ENCODE measurements at places on chromosomes 3 and 15.

DNA sequence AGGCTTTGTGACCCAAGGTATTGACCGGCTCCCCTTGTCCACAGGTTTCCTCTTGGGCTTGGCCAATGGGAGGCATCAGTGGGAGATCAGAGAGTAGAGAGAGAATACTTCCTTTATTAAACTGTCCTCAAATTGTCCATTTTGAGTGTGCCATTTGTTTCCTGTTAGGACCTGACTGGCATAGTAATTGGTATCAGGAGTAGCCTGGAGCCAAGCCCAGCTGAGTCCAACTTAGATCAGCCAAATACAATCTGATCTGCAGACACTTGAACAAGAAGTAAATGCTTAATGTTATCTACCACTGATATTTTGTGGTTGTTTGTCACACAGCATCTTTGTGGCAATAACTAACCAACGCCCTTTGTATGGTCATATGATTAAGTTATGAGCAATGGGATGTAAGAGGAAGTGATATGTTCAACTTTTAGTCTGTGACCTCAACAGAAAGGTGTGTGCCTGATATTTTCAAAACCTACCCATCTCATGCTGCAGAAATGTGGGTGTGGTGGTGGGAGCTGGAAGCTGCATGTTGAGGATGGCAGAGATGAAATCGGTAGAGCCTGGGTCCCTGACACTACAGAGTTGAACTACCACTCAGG, 13.3 kb downstream of the MYD88 start:
- peak; percentile 60 for DNase-seq

DNA sequence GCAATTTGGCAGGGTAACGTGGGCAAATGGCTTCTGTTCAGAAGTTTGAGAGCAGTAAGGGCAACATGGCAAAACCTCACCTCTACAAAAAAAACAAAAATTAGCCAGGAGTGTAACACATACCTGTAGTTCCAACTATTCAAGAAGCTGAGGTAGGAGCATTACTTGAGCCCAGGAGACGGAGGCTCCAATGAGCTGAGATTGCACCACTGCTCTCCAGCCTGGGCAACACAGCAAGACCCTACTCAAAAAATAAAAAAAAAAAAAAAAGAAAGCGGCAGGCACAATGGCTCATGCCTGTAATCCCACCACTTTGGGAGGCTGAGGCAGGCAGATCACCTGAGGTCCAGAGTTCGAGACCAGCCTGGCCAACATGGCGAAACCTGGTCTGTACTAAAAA, 5.9 kb upstream of the INO80 start:
- DNase-seq: no peak

- DNase-seq: no peak
Observed at GRCh38 chr3:178562143-178562946, 26.1 kb downstream of the KCNMB2 start.

- no peak for DNase-seq
Observed at GRCh38 chr3:103047640-103048039, 612.8 kb downstream of the ZPLD1 start.

- no peak for DNase-seq
Observed at GRCh38 chr3:157086775-157087174, 73.2 kb downstream of the CCNL1 start.

GRCh38 chr15:101808201-101808600, 3.8 kb upstream of the OR4F15 start:
- DNase-seq: no peak

- no peak for DNase-seq
Observed at GRCh38 chr3:193134856-193135255, 106.2 kb upstream of the PLAAT1 start.

GRCh38 chr15:99423186-99424130, 142.3 kb upstream of the MEF2A start:
- DNase-seq: no peak

DNA sequence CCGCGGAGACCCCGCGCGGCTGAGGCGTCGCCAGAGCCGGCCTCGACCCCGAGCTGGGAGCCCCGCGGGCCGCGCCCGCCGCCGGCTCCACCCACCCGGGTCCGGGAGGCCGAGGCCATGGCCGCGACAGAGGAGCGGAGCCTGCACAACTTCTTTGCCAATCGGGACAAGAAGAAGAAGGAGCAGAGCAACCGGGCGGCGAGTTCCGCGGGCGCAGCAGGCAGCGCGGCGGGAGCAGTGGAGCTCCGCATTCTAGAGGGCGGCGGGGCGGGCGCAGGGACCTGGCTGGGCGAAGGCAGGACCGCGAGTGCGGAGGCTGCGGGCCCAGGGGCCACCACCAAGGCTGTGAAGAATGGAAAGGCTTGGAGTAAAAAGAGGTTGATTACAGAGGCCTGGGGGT, 37.6 kb upstream of the EPHA6 start:
- DNase-seq: no peak

DNA sequence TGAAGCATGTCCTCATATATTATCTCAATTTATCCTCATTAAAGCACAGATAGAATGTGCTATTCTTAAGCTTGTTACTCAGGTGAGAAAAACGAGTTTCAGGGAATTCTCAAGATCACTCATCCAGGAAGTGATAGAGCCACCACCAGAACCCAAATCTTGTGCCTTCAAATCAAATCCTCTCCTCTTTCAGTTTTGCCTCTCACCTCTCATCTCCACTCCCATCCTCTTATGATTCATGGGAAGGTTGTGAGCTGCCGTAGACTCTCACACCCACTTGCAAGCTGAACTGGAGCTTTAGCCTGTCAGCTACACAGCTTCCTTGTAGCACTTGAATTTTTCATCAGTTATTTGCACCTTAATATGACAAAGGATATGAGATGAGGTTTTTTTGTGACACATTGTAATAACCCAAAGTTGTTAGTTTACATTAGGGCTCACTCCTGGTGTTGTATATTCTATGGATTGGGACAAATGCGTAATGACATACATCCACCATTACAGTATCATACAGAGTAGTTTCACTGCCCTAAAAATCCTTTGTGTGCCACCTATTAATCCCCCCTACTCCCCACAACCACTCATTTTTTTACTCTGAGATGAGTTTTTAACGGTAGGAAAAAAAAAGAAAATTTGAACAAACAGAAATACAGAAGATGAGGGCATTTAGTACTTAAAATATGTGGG, 25.7 kb downstream of the GPR15 start:
- no peak for DNase-seq

DNA sequence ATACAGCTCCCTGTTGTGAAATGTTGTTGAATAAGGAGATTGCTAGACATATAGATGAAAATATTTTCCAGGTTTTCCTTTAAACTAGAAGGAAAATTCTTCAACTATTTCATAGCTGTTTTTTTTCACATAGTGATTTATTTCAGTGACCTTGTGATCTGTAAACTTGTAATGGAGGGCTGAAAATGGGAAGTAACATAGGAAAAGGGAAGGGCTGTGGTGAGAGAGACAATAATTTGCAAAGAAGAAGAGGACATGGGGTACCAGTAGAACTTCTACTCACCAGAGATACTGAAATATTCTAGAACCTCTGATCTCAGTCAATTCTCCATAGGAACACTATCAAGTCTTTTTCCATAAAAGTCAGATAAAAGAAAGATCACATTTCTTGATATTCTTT, 60.4 kb downstream of the PLS1 start:
- DNase-seq: no peak

DNA sequence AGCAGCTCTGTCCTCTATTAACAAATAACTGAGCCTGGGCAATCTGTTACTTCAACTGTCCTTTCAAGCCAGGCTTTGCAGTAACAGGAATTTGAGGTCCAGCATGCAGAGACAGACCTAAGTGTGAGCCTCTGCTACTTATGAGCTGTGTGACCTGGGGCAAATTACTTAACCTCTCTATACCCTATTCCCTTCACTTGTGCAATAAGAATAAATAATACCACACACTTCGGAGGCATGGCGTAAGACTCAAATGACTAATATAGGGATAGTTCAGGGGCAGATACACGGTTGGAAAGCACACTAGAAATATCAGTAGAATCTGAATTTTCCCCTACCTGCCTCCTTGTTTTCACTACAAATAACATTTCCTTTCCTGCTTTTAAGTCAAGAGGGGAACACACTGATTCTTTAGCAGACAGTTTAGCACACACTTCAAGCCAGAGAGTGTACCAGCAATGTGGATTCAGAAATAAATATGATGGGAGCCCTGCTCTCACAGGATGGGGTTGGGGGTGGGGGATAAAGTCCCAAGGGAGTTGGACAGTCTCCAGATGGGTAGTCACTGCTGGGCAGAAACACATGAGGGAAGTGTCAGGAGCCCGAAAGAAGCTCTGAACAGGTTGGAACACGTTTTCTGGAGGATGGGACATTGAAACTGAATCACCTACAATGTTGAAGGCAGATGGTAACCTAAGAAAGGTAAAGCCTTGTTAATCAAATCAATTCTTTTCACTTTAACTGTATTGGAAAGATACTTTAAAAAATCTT, 61.8 kb upstream of the RBP1 start:
- DNase-seq: no peak

DNA sequence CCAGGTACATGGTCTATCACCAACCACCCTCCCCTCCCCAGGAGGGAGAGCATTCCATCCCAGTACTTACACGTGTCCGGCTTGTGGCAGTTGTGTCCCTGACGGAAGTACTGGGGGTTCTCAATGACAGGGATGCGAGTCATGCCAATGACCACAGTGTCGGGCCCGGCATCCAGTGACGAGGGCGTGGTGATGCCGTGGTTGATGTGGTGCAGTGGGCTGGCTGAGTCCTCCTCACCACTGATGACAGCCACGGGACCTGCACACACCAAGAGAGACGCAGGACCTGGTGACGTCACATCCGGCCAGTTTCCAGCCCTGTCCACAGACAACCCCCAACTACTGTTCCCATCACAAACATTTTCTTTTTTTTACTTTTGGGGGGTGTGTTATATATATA, 223.8 kb downstream of the NTRK3 start:
- DNase-seq: no peak

GRCh38 chr3:126886217-126886616, 96.7 kb upstream of the PLXNA1 start:
- DNase-seq: peak; percentile 21

GRCh38 chr3:127212231-127212630, 19.3 kb downstream of the PRR23E start:
- DNase-seq: no peak

DNA sequence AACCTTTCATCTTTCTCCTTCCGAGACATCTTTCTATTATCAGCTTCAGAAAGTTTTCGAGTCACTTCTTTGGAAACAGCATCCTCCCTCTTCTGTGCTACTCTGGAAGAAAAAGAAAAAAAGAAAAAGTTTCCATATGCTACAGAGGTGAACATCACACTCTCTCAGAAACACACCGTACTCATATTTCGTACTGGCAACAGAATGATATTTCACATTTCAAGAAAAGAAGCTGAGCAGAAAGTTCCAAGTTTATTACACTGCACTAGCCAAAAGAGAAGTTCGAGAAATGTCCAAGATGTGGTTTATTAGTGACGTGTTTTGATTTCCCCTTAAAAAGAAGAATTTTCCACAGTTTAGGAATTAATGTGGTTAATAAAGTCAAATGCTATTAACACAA, 6.0 kb downstream of the SSR3 start:
- no peak for DNase-seq

DNA sequence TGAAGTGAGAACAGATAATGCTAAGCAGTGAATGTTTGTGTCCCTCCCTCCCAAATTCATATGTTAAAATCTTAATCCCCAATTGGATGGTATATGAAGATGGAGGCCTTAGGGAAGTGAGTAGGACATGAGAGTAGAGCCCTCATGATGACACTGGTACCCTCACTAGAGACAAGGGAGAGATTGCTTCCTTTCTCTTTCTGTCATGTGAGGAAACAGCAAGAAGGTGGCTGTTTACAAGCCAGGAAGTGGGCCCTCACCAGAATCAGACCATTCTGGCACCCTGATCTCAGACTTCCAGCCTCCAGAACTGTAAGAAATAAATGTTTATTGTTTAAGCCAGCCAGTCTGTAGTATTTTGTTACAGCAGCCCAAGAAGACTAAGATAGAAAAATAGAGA, 209.5 kb downstream of the SATB1 start:
- no peak for DNase-seq

DNA sequence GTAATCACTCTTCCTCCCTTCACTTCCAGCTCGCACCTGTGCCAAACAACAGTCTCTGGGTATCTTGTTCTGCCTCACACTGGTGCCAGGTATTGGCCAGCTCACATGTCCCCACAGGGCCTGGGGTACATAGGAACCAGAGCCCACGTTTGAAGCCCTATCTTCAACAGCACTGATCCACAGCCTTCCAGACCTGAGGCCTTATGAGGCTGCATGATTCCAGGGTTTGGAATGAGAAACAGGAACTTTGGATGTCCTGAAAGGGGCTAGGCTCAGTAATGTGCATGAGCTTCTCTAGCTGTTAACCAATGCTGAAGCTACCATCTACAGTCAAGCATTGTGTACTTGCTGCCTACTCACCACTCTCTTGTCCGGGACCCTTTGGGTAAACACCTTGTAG, 92.4 kb downstream of the GPR156 start:
- DNase-seq: no peak

- DNase-seq: no peak
Observed at GRCh38 chr3:197168063-197168462, 130.3 kb downstream of the DLG1 start.

DNA sequence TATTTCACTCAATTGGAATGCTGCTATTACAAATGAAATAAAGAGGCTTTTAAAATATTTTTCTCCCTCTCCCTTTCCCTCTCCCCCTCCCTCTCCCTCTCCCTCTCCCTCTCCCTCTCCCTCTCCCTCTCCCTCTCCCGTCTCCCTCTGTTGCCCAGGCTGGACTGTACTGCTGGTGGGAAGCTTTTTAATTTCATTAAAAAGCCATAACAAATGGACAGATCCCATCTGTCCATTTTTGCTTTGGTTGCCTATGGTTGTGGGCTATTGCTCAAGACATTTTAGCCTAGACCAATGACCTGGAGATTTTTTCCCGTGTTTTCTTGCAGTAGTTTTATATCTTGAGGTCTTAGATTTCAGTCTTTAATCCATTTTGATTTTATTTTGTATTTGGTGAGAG, 107.2 kb upstream of the LRRC3B start:
- no peak for DNase-seq

DNA sequence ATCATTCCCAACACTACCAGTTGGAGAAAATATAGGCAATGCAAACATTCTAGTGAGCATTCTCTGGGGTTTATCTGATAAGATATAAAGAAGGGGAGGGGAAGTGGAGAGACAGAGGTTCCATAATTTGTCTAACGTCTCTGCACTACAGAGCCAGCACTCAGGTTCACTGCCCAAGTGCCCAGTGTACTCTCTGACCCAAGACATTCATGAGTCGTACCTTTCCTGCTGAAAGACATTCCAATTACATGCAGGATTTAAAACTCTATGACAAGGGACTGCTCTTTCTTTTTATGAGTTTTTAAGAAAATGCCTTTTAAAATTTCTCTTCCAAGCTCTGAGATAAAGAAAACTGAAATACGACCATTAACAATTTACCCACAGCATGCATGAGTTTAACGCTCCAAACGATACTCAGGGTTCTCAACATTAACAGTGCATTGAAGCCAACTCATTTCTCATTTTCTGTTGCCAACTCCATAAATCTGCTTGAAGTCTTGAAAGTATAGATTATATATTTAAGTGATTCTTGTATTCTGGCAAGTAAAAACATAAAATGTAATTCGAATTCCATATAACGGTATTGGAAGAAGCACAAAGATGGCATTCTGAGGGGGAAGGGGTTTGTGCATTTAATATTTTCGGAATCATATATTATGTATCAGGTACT, 193.4 kb downstream of the SUCLG2 start:
- DNase-seq: no peak
